ENCODE measurements at places on chromosomes 2 and 18. TPM values are rescaled to one million over a fixed set of nuclear protein-coding genes. Genes with fewer than 3 reads are reported as not detected.

TDRD15 gene
- not detected for polyA plus RNA-seq

GAL3ST2 gene
- polyA plus RNA-seq: not detected

PCARE gene
- 0.03 TPM for polyA plus RNA-seq

CHRNG gene
- polyA plus RNA-seq: 0.08 TPM

CCBE1 gene
- polyA plus RNA-seq: 8.1 TPM

DAW1 gene
- not detected for polyA plus RNA-seq

CD207 gene
- polyA plus RNA-seq: 0.07 TPM

IL1R2 gene
- polyA plus RNA-seq: 10.8 TPM

CERKL gene
- polyA plus RNA-seq: 0.03 TPM

- no peak for DNase-seq
Measured at GRCh38 chr2:16821692-16822091, 156.1 kb upstream of the CYRIA start.

- peak; percentile 74 for DNase-seq
Measured at GRCh38 chr2:231198291-231199173, at the start of gene ARMC9. TSS of gene ARMC9 (plus strand) at chr2:231198631. CDS start at chr2:231206239, 7,608 bp downstream.

- no peak for DNase-seq
Measured at GRCh38 chr2:109513749-109514588, 99.8 kb downstream of the SEPTIN10 start.

DNA sequence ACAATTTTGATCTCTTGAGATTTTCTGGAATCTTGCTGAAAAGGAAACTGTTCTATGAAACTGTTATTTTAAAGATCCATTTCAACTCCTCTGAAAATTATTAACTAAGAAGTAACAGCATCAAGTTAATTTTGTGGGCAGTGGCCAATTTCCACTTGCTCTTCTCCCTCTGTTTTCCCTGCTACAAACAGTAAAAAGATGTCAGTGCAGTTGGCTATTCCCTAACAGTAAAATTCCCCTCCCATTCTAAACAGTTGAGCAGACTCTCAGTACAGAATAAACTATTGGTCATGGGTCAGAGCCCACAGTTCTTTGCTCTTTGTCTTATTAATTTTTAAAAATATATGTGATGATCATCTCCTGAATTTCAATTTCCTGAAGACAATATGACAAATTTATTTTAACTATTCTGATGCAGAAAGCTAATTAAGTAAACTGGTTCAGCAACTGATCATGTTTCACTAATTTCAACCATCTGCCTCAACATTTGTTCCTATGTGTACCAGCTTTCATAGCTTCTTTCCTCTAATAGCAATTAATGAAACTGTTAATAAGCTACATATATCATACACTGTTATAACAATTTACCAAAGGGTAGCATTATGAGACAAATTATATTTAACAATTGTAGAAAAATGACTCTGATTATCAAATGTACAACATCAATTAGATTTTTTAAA is 41.1 kb upstream of the GALNT5 start:
- no peak for DNase-seq

GRCh38 chr18:48868468-48869466 is 82.0 kb downstream of the SMAD7 start:
- no peak for DNase-seq

GRCh38 chr18:79780547-79780946 is 17.2 kb upstream of the KCNG2 start:
- no peak for DNase-seq

DNA sequence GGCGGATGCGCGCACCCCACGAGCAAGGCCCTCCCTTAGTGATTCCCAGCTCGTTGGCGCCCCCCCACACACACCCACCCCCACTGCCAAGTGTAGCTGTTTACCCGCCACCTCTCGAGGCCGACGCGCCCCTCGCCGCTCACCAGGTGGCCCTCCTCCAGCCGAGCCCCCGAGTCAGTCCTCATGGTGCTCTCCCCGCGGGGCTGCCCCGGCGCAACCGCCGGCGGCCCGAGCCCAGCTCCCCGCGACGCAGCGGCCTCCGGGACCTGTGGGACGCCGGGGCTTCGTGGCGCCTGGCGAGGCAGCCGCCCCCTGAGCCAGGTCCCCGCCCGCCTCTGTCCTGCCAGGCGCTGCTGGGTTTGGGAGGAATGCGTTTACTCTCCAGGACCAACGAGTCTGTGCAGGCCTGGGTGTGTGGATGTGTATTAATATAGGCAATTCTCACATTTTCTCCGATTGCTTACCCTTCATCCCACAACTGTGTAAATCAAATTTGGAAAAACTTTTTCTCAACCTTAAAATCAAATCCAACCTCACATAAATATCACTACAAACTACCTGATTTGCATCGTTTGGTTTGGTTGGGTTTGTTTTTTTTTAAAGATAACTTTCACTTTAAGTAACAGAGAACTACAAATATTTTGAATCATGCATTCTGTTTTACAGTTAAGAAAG is at the start of gene TMEM237:
Gene TMEM237, minus strand, starts transcription at position 288 of the 675 bp plus-strand sequence. Its CDS starts 103 bp downstream, at position 185.
- peak; percentile 45 for DNase-seq

DNA sequence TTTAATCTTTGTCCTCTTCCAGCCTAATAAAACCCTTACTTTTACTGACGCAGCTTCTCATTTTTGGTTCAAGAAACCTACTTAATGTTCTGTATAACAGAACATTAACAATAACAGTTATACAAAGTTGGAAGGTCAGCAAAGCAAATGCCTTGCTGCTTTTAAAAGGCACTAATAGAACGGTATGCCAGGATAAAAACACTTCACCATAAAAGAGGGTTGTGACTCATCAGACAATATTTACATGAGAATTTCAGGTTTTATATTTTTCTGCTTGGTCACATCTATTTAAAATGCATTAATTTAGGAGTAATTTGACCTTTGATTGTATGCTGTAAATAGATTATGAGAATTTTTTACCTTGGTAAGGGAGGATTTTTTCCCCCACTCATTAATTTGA is 3.0 kb downstream of the KLHL41 start:
- no peak for DNase-seq

- DNase-seq: no peak
Measured at GRCh38 chr2:8495189-8495989, 186.5 kb upstream of the ID2 start.

DNA sequence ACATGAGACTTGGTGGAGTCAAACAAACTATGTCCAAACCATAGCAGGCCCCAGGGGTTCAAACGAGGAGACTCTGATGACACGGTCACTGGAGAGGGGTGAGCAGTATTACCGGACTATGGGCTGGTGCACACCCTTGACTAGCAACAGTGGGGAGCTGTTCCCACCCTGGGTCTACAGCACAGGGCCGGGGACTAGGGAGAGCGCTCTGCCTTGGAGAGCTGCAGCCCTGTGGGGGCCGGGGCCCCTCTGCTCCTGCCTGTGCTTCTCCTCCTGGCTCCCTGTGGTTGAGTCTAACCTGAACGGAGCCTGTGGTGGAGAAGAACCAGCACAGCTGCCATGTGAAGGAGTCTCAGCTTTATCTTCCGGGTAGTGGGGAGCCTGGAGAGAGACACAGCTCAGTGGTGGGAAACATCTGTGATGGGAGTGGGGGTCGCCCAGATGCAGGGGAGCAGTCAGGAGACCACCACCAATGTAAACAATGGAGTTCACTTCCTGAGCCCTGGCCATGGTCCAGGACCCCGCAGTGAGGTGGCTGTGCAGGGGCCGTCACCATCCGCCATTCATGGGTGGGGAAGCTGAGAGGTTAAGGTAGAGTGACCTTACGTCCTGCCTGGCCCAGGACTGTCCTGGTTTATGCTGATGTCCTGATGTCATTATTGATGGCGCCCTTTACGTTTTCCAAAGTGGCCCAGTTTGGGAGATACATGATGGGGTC is 195.7 kb upstream of the TWIST2 start:
- no peak for DNase-seq

- no peak for DNase-seq
Measured at GRCh38 chr2:173607606-173608311, 253.1 kb downstream of the CDCA7 start.

GRCh38 chr2:85388878-85389538 is 21.2 kb downstream of the CAPG start:
- DNase-seq: no peak

DNA sequence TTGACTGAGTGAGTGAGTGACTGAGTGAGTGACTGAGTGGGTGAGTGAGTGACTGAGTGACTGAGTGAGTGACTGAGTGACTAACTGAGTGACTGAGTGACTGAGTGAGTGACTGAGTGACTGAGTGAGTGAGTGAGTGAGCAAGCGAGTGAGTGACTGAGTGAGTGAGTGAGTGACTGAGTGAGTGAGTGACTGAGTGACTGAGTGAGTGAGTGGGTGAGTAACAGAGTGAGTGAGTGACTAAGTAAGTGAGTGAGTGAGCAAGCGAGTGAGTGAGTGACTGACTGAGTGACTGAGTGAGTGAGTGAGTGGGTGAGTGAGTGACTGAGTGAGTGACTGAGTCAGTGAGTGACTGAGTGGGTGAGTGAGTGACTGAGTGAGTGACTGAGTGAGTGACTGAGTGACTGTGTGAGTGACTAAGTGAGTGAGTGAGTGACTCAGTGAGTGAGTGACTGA is 11.9 kb downstream of the MAL start:
- no peak for DNase-seq

GRCh38 chr2:81644189-81644588 is 1339.6 kb upstream of the LRRTM1 start:
- DNase-seq: no peak

DNA sequence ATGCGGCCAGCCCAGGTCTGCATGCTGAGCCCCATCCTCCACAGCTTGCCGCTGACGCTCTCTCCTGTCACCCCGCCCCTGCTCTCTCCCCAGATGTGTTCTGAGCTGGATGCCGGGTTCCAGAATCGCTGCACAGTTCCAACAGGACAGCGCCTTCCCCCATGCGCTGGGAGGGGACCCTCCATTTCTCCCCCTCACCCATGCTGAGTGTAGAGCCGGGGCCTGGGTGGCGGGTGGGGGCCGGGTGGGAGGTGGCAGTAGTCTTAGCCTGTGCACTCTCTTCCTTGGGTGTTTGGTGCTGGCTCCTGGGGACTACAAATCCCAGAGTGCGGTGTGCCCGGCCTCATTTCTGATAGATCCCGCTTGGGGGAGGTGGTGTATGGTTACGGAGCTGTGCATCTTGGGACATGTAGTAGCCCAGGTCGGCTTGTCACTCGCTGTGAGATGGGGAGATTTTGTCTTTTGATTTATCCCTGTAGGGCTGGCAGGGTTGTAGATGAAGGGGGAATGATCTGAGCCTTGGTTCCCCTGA is 6.8 kb downstream of the DNAJB2 start:
- peak; percentile 83 for DNase-seq

DNA sequence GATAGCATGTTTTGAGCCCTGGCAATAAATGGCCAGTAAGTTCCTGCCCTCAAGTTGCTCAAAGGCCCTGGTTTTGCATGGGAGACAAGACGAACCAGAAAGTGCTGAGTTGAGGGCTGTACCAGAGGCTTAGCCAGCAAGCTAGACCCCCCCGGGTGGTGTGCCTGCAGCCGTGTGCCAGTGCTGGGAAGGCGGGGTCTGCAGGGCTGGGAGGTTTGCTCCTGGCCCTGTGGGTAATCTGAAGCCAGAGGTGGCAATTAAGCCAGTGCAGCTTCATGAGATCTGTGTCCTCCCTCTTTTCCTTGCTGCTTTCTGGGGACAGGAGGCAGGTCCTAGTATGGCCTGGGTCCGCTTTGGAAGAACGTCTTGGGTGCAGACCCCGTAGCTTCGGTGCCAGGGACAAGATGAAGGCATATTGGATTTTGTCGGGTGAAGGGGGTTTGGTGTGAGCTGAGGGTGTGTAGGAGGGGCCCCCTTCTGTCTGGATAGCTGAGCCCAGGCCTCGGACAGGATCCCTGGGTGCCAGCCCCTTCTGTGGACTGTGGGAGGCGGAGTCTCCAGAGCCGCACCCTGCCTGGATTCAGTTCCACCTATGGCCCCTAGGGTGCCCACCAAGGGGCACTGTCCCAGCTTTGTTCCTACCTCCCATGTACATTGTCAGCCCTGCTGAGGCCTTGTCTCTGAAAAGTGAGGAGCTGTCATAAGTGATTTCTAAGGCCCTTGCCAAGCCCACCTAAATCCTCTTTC is 15.6 kb downstream of the ATOH8 start:
- DNase-seq: no peak

DNA sequence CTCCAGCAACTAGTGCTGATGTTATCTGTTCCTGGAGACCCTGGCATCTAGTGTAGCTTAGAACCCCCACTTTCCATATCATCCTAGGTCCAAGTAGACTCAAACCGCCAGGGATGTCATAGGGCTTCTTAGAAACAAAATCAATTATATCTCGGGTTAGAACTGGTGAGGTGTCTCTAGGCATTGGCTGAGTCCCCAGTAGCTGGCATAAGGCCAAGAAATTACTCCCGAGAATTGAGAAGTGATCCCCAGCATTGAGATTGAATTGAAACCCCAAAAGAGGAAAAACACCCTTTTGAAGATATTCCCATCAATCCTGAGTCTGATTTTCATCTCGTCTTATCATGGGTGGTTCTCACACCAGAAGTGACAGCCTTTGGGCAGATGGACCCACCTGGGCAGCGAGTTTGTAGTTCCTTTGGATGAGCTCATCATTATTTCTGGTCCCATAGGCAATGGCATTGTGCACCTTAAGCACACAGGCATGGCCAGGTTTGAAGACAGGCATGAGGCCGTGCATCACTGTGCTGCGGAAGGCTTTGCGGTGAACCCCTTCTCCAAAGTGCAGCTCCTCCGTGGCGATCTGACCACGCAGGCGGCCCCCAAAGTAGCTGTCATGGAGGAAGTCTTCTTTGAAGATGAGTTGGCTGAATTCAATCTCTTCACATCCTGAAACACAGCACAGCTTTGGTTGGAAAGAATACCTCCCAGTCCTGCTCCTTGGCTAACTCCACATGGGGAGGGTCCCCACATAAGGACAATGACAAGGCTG is 112.2 kb downstream of the ALPK2 start:
- DNase-seq: no peak

DNA sequence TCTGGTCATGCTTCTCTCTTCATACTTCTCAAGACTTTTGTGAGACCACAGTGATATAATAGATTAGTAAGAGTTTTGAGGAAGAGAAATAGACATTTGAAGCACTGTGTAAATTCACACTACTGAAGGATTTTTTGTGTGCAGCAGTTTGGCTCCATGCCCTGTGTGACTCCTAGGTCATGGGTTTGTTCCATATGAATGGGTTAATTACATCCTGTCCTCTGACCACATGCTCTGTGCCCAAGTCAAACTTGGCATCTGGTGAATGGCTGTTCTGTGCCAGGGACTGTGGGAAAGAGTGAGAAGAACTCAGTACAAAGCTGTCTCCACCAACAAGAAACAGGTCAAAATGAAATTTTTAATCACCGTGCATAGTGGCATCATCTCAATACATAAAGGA is 304.0 kb downstream of the LNPK start:
- DNase-seq: no peak
